ENCODE measurements at places on chromosomes 6 and 20. TPM values are rescaled to one million over a fixed set of nuclear protein-coding genes. Genes with fewer than 3 reads are reported as not detected.

The CTNNBL1 gene
- 34.4 TPM for total RNA-seq

The NHLRC1 gene
- total RNA-seq = 2.7 TPM

The CST3 gene
- 117 TPM for total RNA-seq

The TSPO2 gene
- total RNA-seq = not detected

The RIMS1 gene
- 0.33 TPM for total RNA-seq

The SLC35F1 gene
- total RNA-seq = 0.12 TPM

The HMGN3 gene
- total RNA-seq = 42.2 TPM

The ADGRF4 gene
- total RNA-seq = 0.33 TPM

The FANCE gene
- 10.4 TPM for total RNA-seq

The MRAP2 gene
- total RNA-seq = 4.9 TPM

The HRH3 gene
- total RNA-seq = not detected

The PRKN gene
- 3.4 TPM for total RNA-seq
